ENCODE measurements at places on chromosomes 2 and 18.

GRCh38 chr2:195910570-195910969 lies 158.1 kb downstream of the DNAH7 start:
- DNase-seq: no peak

- no peak for DNase-seq
Observed at GRCh38 chr2:28582152-28582551, 86.3 kb downstream of the PLB1 start.

- no peak for DNase-seq
Observed at GRCh38 chr2:31004257-31004656, 134.0 kb downstream of the GALNT14 start.

DNA sequence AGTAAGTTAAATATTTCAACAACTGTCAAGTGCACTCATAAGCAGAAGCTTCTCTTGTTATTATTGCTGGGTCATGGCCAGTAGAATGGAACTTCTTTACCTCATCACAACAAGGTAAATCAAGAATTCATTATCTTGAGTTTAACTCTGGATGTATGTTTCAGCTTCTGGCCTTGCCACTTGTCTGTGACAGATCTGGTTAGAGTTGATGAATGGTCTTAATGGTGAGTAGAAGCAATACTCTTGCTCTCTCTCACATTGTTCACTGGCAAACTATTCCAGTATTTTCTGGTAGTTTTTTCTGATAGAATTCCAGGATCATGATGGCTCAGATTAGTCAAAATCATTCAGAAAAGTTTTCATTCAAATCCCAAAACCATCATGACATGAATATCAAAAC lies 51.3 kb upstream of the NR4A2 start:
- no peak for DNase-seq

DNA sequence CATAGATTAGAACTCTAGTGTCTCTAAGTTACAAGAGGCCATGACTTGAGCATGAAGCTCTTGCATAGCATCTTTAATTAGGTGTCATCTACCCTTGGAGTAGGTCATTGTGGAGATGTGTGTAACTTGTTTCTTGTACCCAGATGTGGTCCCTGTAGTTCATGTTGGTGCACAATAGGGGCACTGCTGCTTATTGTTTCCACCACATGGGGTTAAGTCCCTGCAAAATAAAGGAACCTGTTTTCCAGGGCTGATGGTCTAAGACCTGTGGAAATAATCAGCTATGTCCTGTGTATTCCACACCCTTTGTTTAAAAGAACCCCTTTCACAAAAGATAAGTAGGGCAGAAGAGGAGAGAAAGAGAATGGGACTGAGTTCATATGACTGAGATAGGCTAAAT lies 28.6 kb downstream of the ASXL3 start:
- no peak for DNase-seq

DNA sequence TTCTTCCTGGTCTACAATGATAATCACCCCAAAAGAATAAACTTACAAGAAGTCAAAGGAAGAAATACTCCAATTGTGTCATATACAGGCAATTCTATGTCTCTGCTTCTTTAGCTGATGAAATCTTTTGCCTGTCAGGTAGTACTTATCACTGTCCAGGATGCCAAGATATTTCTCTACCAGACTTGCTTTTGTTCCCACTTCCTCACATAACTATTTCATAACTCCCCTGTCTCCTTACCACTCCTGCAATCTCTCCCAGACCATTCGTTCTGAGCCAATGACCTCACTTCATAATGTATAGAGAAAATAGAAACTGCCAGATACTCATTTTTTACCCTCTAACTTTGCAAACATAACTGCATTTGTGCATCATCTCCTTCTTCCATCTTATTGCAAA lies 39.1 kb downstream of the HNMT start:
- DNase-seq: no peak

DNA sequence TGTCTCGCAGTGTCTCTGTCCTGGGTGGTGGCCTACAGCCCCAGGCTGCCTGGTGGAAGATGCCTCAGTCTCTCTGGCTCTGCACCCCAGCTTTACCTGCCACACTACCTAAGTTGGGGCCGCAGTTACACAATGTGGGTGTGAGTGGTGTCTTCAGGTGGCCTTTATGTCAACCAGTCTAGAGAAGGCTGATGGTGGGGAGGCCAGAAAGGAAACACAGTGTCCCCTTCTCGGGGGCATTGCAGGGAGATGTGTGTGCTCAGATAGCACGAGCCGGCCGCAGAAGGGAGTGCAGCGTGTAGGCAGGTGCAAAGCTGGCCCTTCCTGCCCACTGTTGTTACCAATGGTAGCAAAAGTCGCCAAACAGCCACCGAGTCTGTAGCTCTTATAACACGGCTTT lies 216.1 kb downstream of the SH3RF3 start:
- no peak for DNase-seq

- no peak for DNase-seq
Observed at GRCh38 chr2:74812787-74813590, 20.9 kb upstream of the HK2 start.

DNA sequence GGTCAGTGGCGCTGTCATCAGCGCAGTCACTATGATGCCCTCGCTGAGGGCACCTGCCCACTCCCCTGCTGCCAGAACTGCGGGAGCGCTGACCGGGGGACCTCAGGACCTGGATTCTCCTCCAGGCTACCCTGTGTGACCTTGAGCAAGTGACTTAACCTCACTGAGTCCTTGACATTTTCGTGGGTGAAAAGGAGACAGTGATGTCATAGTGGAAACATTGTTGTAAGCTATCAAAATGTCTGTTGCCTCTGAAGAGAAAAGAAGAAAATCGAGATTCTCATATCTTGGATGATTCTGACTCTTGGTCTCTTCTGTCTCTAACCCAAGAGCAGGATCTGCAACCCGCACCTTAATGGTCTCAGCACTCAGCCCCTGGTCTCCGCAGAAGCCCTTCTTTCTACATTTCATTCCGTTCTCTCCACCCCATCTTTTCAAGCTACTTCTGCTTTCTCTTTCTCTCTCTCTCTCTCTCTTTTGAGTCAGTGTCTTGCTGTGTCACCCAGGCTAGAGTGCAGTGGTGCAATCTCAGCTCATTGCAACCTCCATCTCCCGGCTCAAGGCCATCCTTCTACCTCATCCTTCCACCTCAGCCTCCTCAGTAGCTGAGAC lies 978 bp upstream of the TUBA4A start:
- peak; percentile 18 for DNase-seq

DNA sequence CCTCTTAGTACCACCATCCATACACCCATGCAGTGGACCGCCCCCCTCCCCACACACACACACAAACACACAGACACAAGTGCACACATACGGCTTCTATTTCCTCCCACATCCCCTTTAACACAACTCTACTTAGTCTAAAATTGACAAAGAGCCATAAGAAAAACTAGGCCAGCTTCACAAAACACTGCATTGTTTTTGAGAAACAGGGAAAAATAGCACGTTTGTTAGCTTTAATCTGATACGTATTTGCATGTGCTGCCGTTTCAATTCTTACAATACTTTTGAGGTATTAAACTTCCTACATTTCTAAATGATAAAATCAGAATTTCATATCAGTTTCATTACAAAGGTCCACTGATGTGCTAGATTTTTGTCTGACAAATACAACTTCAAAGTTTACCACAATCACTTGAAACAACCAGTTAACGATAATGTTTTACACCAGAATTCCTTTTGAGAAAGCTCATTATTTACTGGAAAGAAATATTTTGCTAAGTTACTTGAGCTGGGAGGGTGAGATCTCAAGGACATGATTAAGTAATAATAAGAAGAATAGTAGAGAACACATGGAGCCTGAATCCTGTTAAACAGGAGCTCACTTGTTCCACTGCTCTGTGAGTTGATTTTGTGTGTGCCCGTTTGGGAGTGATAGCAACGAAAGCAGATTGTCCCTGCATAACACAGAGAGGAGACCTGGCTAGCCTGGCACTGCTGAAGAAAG lies 74.5 kb downstream of the MOGAT1 start:
- DNase-seq: no peak

DNA sequence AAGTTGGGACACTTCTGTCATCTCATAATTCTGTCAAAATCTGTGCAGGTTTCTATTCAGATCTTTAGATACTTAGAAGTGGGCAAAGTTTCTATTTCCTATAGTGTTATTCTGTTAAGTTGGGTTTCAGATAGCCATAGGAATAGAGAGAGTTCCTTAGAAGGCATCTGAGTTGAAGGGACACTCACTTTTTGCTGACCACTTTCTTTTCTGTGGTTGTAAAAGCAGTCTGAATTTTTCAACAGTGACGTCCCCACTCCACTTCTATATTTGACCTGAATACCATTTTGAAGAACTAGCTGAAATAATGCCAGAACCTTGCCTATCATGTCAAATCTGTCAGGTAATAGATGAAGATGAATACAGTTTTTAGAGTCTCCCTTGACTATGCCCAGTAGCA lies 267.3 kb downstream of the SPAG16 start:
- no peak for DNase-seq

- no peak for DNase-seq
Observed at GRCh38 chr18:74708169-74708568, 110.5 kb downstream of the ZNF407 start.

DNA sequence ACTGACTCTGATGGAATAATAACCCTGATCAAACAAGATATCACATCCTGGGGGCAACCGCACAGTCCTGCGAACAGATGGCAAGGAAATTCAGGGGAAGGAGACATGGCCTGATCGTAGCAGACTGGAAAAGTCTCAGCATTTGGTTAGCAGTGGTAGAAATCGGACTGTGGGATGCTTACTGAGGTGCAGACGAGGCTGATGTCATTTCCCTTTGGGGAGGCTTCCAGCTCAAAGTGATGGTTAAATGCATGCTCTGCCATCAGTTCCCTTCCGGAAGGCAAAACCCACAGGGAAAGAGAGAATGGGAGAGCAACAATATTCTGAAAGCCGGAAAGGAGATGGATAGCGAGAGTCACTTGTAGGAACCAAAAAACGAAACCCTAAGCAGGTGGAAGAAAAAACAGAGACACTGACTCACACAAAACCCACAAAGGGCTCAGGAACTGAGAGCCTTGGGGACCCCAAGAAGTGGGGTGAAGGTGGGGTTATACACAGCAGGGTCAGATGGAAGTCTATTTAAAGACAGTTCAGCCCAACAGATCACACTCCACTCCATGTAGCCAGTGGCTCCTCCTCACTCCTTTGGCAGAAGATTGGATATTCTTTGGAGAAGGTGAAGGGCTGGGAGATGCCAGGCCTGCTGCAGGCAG lies 93.1 kb downstream of the INPP5D start:
- DNase-seq: no peak

DNA sequence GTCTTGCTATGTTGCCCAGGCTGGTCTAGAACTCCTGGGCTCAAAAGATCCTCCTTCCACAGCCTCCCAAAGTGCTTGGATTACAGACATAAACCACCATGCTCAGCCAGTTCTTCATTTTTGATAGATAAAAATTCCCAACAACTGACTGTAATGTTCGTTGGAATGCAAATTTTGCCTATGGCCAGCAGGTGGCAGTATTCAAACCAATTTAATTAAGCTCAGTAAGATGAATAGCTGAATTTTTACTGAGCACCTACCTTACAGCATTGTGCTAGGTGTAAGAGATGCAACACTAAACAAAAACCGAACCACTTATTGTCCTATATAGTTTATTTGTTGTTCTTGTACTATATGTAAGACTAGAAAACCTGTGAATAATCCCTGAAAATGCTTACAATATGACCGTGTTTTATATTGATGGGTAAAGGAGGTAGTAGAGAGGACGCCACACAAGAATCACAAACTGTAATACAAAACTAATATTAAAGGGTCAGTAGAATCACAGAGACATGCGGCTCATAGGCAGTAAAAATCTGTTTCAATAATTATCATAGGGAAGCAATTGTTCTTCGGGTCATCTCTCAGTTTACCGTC lies 8.2 kb upstream of the TMEM182 start:
- DNase-seq: no peak

GRCh38 chr2:98827625-98828368 lies 96.9 kb upstream of the MGAT4A start:
- no peak for DNase-seq

DNA sequence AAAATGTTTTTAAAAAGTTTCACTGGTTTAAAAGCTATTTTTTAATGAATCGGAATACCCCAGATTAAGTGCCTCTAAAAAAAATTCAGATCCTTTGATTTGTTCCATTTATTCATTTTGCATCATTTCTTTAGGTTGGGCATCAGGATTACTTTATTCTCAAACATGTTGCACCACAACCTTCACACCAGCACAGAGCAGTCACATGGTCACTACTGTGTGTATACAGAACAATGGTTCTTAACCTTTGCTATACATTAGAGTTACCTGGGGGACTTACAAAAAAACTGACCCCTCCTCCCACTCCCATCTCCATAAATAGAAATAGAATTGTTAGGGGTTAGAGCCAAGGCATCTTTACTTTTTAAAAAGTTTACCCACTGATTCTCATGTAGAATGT lies 218.2 kb downstream of the AGPS start:
- DNase-seq: no peak

- no peak for DNase-seq
Observed at GRCh38 chr2:71935262-71935848, 212.3 kb downstream of the CYP26B1 start.

DNA sequence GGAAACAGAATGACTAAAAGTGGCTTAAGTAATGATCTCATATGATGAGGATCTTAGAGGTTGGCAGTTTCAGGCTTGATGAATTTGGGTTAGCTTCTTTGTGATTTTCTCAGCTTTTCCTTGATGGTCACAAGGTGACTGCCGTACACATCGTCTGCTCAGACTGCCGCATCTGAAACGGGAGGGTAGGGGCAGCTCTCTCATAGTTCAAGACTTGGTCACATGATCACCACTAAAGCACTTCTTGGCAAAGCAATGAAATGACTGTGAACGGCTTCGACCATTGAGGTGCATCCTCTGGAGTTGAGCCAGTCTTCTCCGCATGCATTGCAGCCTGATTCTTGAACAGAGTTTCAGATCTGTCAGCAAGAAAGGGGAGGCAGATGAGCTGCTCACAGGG lies 43.8 kb downstream of the LPIN1 start:
- DNase-seq: no peak

DNA sequence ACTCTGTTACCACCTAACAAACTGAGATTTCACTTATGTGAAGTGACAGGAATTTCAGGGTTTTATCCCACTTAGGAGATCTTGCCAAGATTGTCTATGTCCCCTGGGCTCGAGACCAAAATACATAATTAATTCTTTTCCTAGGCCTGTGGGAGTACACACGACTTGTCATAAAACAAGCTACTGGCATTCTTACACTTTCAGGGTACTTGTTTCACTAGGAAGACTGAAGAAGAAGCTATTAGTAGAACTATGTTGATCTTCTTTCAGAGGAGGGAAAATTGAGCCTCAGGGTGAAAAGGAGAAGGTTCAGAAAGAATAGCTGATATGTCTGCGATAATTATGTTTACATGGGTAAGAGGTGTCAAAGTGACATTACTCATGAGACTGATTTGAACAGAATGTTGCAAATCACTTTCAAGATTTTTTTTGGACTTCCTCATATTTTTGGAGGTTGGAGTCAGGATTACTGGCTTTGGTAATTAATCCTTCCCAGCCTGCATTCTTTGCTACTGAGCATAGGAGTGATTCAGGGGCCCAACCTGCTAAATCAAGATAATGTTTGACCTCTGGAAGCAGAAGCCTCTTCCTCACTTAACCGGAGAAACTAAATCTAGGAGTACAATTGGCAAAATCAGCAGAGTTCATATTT lies 240.0 kb upstream of the NT5C1B start:
- no peak for DNase-seq
